ENCODE measurements at places on chromosomes 6 and 20. TPM values are rescaled to one million over a fixed set of nuclear protein-coding genes. Genes with fewer than 3 reads are reported as not detected.

GCNT2 gene
- 4.3 TPM for total RNA-seq

BCAS4 gene
- total RNA-seq, result 44.8 TPM

SIRPB1 gene
- total RNA-seq, result 6.0 TPM

BEND6 gene
- total RNA-seq, result not detected

RAET1L gene
- not detected for total RNA-seq

HS3ST5 gene
- total RNA-seq, result not detected

EDN1 gene
- not detected for total RNA-seq

SIRPB2 gene
- total RNA-seq, result not detected

DNA sequence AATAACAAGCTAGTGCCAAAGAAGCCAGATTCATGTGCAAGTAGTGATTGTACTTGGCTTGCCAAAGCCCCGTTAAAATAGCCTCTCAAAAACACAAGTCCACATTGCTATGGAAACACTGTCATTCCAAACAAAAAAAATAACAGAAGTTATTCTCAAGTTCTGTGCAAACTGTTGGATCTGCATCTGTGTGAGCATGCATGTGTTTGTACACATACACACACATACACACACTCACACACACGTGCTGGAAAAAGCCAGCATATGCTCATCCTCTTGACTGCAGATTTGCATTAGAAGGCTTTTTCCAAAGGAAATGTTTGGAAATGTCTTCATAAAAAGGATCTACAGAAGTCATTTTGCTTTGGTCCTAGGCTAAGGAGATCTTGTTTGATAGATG, 13.4 kb upstream of the CBLN4 start:
- H3K27ac ChIP-seq, result no peak overlapping the region
- H3K4me3 ChIP-seq, result no peak overlapping the region
- H3K4me1 ChIP-seq, result no peaks in the 10 kb centered on the region
- no peak for DNase-seq

DNA sequence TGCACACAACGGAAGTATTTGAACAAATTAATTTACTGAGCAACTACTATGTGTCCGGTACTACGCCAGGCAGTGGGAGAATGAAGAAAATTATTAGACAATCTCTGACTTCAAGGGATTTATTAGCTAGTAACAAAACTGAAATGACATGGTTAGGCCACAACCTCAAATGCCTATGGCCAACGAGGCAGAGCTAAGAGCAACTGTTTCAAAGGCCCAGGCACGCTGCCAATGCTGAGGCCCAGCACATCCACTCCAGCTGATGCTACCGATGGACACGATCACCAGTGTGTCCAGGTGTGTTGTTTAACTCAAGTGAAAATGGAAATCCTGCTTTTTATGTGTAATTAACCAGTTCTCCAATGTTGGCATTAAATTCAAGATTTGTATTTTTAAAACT, 420.9 kb downstream of the PRKN start:
- no peak for DNase-seq
- no peaks in the 10 kb centered on the region for H3K27me3 ChIP-seq
- no peaks in the 10 kb centered on the region for H3K4me1 ChIP-seq
- H3K36me3 ChIP-seq, result no peaks in the 10 kb centered on the region
- no peak overlapping the region for H3K4me3 ChIP-seq

DNA sequence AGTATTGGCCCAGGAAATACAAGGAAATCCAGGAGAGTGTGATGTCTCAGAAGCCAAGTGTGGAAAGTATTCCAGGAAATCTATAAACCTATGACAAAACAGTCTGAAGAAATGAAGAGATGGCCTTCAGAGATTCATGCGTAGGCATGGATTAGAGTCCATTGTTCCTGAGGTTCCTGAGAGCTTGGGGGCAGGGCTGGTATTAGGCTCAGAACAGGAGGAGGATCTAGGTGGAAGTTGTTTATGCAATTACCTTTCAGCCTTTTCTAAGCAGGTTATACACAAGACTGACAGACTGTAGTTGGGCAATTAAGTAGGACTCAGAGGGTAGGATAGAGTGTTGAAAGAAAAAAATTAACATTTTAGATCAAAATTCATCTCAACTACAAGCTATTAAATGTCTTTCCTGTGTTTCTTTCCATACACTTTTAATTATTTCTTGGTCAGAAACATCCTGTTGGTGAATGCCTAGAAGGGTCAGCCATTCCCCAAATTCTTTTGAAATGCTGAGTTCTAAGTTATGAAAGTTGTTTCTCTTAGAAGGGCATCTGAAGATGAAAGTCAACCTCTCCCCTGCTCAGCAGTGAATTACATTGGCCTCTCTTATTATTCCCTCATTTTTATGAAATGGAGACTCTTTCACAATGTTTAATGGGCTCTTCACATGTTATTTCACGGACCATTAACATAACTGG, 201.2 kb upstream of the MYLIP start:
- H3K27me3 ChIP-seq, result peaks cover 2% of the 10 kb centered on the region
- no peaks in the 10 kb centered on the region for H3K4me1 ChIP-seq
- H3K4me3 ChIP-seq, result no peak overlapping the region
- H3K36me3 ChIP-seq, result no peaks in the 10 kb centered on the region
- DNase-seq, result no peak

GRCh38 chr20:54416770-54417169, 58.6 kb upstream of the DOK5 start:
- no peaks in the 10 kb centered on the region for H3K4me1 ChIP-seq
- H3K36me3 ChIP-seq, result no peaks in the 10 kb centered on the region
- H3K27me3 ChIP-seq, result no peaks in the 10 kb centered on the region
- H3K4me3 ChIP-seq, result no peak overlapping the region

DNA sequence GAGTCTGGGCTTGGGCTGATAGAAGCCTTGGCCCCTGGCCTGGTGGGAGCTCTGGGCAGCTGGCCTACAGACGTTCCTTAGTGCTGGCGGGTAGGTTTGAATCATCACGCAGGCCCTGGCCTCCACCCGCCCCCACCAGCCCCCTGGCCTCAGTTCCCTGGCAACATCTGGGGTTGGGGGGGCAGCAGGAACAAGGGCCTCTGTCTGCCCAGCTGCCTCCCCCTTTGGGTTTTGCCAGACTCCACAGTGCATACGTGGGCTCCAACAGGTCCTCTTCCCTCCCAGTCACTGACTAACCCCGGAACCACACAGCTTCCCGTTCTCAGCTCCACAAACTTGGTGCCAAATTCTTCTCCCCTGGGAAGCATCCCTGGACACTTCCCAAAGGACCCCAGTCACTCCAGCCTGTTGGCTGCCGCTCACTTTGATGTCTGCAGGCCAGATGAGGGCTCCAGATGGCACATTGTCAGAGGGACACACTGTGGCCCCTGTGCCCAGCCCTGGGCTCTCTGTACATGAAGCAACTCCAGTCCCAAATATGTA, 957 bp upstream of the VEGFA start:
- peaks cover 23% of the 10 kb centered on the region for H3K4me1 ChIP-seq
- DNase-seq, result no peak

- H3K36me3 ChIP-seq, result no peaks in the 10 kb centered on the region
- H3K27me3 ChIP-seq, result no peaks in the 10 kb centered on the region
- DNase-seq, result no peak
- H3K27ac ChIP-seq, result no peak overlapping the region
Observed at GRCh38 chr6:123966618-123967017, 163.0 kb downstream of the NKAIN2 start.

- DNase-seq, result no peak
- H3K4me3 ChIP-seq, result no peak overlapping the region
- H3K36me3 ChIP-seq, result no peaks in the 10 kb centered on the region
- H3K4me1 ChIP-seq, result peaks cover 14% of the 10 kb centered on the region
- no peak overlapping the region for H3K27ac ChIP-seq
Observed at GRCh38 chr6:53526000-53526399, 18.9 kb downstream of the GCLC start.

- no peaks in the 10 kb centered on the region for H3K27me3 ChIP-seq
- DNase-seq, result no peak
- no peak overlapping the region for H3K27ac ChIP-seq
- no peak overlapping the region for H3K4me3 ChIP-seq
Observed at GRCh38 chr6:60643870-60644269, 1642.2 kb downstream of the KHDRBS2 start.

GRCh38 chr6:144219056-144219685, 66.0 kb upstream of the UTRN start:
- no peak for DNase-seq
- H3K4me3 ChIP-seq, result no peak overlapping the region
- H3K27ac ChIP-seq, result no peak overlapping the region
- peaks cover 1% of the 10 kb centered on the region for H3K36me3 ChIP-seq
- no peaks in the 10 kb centered on the region for H3K27me3 ChIP-seq

DNA sequence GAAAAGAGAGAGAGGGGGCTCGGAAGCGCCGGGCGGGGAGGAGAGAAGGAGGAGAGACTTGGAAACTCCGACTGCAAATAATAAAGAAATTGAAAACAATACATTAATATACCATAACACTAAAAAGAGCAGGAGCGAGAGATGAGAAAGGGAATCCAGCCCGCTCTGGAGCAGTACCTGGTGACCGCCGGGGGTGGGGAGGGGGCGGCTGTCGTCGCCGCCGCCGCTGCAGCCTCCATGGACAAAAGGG, 338 bp downstream of the E2F3 start:
- peaks cover 16% of the 10 kb centered on the region for H3K36me3 ChIP-seq
- H3K4me1 ChIP-seq, result peaks cover 42% of the 10 kb centered on the region
- H3K4me3 ChIP-seq, result peak overlapping the region; percentile 92
- H3K27ac ChIP-seq, result peak overlapping the region; percentile 90

- peak; percentile 19 for DNase-seq
- no peak overlapping the region for H3K4me3 ChIP-seq
- H3K27me3 ChIP-seq, result no peaks in the 10 kb centered on the region
- H3K4me1 ChIP-seq, result peaks cover 8% of the 10 kb centered on the region
- peaks cover 15% of the 10 kb centered on the region for H3K36me3 ChIP-seq
Observed at GRCh38 chr6:29739136-29739881, 16.1 kb downstream of the HLA-F start.

DNA sequence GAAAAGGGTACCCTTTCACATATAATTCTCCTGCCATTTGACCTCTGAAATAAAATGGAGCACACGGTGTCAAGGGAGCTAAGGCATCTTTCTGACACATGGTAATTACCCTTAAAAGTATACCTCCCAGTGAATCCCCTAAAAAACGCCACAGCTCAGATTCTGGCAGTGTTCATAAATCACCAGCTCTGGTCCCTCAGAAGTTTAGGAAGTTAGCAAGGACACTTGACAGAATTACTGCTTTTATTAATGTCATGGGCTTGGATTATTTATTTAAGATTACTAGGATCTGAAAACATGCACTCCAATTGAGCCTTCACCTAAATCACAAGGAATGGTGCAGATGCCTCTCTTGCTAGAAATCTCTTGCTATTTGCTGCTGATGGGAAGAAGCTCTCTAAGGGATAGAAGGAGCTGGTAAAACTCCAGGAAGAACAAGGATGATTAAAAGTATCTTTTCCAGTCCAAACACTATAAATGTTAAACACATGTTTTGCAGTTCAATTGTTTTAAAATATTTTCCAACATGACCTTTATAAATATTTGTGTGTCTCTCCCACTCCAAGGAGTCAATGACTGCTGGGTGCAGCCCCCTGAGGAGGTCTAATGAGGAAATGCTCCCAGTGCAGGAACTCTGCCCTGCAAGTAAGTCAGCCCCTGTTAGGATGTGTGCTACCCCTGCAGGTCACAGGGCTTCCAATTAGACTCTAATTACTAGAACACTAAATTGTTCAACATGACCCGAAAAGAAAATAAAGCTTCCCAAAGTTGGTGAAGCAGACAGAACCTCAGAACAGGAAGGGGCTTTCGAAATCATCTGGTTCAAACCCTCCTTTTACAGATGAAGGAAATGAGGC, 230.3 kb downstream of the TFAP2A start:
- H3K27ac ChIP-seq, result no peak overlapping the region
- H3K4me3 ChIP-seq, result no peak overlapping the region
- DNase-seq, result no peak
- H3K4me1 ChIP-seq, result no peaks in the 10 kb centered on the region

- H3K36me3 ChIP-seq, result no peaks in the 10 kb centered on the region
- no peak overlapping the region for H3K4me3 ChIP-seq
- no peak for DNase-seq
- no peaks in the 10 kb centered on the region for H3K4me1 ChIP-seq
- H3K27me3 ChIP-seq, result no peaks in the 10 kb centered on the region
Observed at GRCh38 chr6:51644426-51644825, 443.0 kb downstream of the PKHD1 start.

DNA sequence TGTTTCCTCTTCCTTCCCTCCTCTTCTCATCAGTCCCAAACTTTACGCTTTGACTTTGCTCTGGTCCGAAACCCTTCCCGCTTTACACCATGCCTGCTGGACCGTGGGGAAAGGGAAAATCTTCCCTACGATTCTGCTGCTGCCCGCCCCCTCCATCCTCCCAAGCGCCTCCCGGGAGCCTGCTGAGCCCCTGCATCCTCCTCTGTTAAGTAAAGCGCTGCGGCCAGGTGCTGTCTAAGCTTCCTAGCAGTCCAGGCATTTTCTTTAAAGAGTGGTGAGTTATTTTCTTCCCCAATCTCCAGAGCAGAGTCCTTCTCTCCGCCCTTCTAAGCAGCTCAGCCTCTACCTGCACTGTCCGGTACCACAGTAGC, 376.3 kb downstream of the RNGTT start:
- H3K27me3 ChIP-seq, result peaks cover 10% of the 10 kb centered on the region
- no peaks in the 10 kb centered on the region for H3K4me1 ChIP-seq
- H3K36me3 ChIP-seq, result no peaks in the 10 kb centered on the region
- no peak overlapping the region for H3K27ac ChIP-seq
- H3K4me3 ChIP-seq, result no peak overlapping the region
- no peak for DNase-seq

DNA sequence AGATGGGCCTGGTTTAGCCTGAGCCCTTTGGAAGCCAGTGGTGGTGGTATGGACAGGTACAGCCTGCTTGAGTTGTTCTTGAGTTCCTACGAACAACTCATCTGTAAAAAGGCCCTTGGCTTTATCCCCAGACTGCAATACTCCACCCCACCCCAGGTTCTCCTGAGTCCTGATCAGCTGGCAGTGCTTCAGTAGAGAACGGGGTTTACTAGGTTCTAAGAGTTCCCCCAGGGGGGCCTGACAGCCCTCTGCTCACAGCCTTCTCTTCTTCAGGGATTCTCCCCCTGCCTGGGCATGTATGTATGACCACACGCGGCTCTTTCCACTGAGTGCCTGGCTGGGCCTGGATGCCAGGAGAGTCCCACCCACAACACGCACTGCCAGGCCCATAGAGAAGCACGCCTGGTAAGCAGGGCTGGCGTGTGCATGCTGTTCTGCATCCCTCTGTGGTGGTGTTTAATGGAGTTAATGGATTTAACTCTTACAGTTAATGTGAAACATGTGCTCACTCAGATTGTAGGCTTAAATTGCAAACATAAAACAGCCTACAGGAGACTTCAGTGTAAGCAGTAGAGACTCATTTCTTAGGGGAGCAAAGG, 44.3 kb upstream of the SLC4A11 start:
- H3K27ac ChIP-seq, result no peak overlapping the region

DNA sequence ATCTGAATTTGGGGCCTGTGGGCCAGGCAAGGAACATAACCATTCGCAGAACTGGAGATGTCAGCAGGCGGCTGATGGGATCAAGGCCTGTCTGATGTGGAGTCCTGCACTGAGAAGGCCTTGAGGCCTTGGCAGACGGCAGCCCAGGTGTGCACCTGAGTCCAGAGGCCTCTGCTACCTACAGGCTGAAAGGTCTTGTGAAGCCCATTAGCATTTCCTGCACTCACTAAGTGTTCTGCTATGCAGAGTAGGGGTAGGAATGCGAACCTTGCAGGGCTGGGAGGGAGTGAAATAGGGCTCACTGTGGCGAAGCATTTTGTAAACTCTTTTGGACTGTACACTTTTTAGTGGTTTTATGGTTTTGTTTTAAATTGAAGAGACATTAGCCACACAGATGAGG, 48.3 kb upstream of the RNF24 start:
- no peak for DNase-seq
- no peaks in the 10 kb centered on the region for H3K36me3 ChIP-seq
- H3K27ac ChIP-seq, result no peak overlapping the region
- no peak overlapping the region for H3K4me3 ChIP-seq
- H3K4me1 ChIP-seq, result peaks cover 18% of the 10 kb centered on the region

All from activated CD8-positive, alpha-beta memory T cell treated with anti-CD3 and anti-CD28 coated beads, Interleukin-2, amount 10 ng/mL, durations not matched to agents 7 days and 5 days (primary cell).